ENCODE measurements at places on chromosomes 1 and 21. TPM values are rescaled to one million over a fixed set of nuclear protein-coding genes. Genes with fewer than 3 reads are reported as not detected.

CHI3L1 gene
- total RNA-seq, result 5.5 TPM

HES5 gene
- not detected for total RNA-seq

TAS1R1 gene
- total RNA-seq, result not detected

STIL gene
- total RNA-seq, result 0.93 TPM

PSMG1 gene
- total RNA-seq, result 43.5 TPM

USP16 gene
- 46.4 TPM for total RNA-seq

KRTAP19-3 gene
- not detected for total RNA-seq

TRIM17 gene
- total RNA-seq, result 2.8 TPM

SLC9C2 gene
- total RNA-seq, result not detected

DIO1 gene
- total RNA-seq, result 492 TPM

ZNF436 gene
- 22.0 TPM for total RNA-seq

H3-3A gene
- total RNA-seq, result 304 TPM

AHDC1 gene
- total RNA-seq, result 91.4 TPM

MPL gene
- total RNA-seq, result not detected

AKNAD1 gene
- 6.2 TPM for total RNA-seq

ADGRB2 gene
- 10.2 TPM for total RNA-seq

CRYBG2 gene
- total RNA-seq, result not detected

FCGR2B gene
- 10.6 TPM for total RNA-seq

All from thyroid gland (tissue), 4 donors.